LoVo (cell line): ENCODE measurements at places on chromosomes 3 and 15.

GRCh38 chr3:188272481-188273372 lies 118.8 kb downstream of the LPP start:
- no peak for DNase-seq

- DNase-seq = no peak
Measured at GRCh38 chr3:172152874-172153273, 113.5 kb downstream of the FNDC3B start.

DNA sequence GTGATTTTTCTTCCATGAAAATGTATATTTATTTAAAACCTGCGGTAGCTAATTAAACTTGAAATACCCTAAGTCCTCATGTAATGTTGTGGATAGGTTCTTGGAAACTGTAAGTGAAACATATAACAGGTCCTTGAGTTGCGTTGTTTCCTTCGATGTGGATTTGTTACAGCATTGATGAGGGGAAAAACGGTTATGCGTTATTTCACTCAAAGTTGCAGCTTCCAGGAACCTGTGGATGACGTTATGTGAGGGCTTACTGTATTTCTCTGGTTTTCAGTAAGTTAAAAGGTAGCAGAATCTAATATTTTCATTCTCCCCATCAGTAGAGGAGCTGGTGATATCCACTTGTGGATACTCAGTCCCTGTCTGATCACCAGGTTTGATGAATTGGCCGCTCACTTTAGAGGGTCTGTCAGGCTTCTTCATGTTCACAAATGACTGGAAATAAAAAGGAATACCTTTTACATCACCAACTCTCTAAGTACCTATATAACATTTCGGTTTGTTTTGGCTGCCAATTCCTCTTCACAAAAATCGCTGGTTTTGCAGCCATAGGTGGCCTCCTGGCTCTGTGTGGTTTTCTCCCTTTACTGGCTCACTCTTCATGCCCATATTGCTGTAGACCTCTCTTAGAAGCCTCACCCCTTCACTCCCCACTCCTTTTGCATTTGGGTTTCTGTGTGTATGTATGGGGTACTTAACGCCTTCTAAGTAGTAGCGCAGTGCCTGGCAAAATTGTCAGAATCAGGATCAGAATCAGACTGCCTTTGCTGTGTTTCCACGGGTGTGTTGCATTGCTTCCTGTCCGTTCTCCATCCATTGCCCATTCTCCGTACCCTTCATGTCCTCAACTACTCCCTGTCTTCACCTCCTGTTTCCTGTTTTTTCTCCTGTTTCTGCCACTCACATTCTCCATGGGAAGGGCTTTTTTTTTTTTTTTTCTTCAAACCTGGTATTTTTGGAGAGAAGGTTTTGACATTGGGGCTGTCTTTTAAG lies 112.6 kb downstream of the FNDC3B start:
- no peak for DNase-seq

DNA sequence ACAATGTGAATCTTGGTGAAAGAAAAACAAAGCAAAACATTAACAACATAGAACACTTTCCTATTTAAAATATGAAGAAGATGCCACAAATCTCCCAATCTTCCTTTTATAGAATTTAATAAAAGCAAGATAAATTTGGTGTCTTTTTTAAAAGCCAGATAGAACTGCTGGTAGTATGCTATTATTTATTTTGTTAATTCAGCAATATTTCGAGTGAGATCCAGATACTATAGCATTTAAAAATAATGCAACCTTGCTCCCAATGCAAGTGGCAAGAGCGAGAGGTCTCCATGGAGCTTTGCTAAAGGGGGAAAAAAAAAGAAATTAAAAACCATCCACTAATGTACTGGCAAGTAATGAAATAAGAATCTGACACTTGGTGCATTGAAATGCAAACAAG lies 121.8 kb downstream of the IL20RB start:
- DNase-seq = no peak

GRCh38 chr3:187673012-187673411 lies 2.8 kb upstream of the SST start:
- no peak for DNase-seq
